Stimulated activated CD4-positive, alpha-beta T cell treated with anti-CD3 and anti-CD28 coated beads, Interleukin-1b, Interleukin-23, amount 100 ng/mL, for 1 hour (primary cell): ENCODE measurements at places on chromosomes 7 and 10.

GRCh38 chr7:80393786-80394185, 118.1 kb downstream of the GNAT3 start:
- no peak for DNase-seq

DNA sequence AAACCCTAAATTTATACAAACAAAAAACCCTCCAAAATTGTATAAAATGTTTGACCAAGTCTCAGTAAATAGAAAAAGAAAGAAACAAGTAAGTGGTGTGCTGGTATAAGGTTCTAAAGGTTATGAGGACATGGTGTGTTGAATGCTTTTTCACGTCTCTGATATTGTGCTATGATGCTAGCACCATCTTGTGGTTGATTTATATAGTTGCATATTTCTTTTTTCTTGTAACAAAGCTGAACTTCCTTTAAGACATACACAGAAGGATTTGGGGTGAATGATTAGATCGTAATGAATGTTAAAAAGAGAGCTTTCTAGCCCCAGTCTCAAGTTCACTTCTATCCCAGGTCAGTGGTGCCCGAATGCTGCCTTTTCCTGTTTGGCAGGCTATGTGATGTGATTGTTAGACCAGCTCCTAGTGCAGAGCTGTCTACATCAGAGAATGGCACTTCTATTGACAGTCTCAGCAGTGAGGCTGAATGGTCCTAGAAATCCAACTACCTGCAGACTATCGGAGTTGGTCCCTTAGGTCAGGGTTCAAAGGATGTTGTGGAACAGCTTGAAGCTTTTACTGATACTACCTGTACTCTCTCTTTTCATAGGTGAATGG, 25.0 kb downstream of the VTI1A start:
- DNase-seq: no peak

DNA sequence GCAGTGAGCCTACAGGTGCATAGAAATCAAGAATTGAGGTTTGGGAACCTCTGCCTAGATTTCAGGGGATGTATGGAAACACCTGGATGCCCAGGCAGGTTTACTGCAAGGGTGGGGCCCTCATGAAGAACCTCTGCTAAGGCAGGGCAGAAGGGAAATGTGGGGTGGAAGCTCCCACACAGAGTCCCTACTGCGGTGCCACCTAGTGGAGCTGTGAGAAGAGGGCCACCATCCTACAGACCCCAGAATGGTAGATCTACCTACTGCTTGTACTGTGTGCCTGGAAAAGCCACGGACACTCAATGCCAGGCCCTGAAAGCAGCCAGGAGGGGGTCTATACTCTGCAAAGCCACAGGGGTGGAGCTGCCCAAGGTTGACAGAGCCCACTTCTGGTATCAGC, 533.5 kb downstream of the GPAM start:
- DNase-seq: no peak

DNA sequence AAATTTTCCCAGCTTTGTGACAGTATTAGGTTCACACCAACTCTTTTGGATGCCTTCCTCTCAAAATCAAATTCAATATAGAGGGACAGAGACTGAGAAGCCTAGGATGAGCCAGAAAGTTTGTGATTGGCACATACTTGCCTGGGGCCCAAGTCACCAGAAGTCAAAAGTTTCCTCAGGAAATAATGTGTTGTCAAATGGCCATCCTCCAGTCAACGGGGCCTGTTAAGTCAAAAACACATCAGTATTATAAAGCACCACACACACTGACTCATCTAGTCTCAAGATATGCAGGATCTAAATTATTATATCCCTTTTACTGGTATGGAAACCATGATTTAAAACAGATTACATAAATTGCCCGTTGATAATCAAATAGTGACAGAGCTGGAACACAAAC, 158.1 kb downstream of the AHR start:
- no peak for DNase-seq

GRCh38 chr7:116249969-116250553, 39.7 kb downstream of the TES start:
- DNase-seq: no peak

DNA sequence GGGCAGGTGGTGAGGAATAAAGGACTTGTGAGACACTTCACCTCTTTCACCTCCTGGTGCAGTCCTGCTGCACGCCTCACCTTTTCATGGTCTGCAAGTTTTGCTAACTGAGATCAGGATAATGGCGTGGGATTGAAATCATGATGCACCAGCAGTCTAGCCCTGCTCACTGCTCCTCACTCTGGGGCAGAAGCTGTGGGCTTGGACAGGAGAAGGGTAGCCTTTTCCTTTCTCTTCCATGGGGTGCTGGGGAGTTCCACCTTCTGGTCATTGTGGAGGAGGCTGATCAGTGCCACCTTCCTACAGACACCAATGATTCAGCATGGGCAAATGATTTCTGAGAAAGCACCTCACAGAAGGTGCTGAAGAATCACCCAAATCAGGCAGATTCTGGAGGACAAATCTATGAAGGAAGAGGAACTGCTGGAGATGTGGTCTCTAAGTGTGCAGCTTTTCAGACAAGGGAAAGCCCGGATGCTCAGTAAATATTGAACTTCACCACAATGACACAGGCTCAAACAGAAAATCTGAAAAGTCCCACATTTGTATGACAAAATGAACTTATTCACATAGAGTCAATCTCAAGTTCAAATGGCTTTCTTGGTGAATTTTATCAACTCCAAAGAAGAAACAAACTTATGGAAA, 19.7 kb downstream of the MBL2 start:
- DNase-seq: no peak

- DNase-seq: no peak
These were observed 222.4 kb downstream of the AUTS2 start for GRCh38 chr7:69820479-69821192.
